ENCODE measurements at places on chromosomes 6 and 20.
A peak's percentile ranks its signal among the peaks of the same experiment; 100 is the strongest.

DNA sequence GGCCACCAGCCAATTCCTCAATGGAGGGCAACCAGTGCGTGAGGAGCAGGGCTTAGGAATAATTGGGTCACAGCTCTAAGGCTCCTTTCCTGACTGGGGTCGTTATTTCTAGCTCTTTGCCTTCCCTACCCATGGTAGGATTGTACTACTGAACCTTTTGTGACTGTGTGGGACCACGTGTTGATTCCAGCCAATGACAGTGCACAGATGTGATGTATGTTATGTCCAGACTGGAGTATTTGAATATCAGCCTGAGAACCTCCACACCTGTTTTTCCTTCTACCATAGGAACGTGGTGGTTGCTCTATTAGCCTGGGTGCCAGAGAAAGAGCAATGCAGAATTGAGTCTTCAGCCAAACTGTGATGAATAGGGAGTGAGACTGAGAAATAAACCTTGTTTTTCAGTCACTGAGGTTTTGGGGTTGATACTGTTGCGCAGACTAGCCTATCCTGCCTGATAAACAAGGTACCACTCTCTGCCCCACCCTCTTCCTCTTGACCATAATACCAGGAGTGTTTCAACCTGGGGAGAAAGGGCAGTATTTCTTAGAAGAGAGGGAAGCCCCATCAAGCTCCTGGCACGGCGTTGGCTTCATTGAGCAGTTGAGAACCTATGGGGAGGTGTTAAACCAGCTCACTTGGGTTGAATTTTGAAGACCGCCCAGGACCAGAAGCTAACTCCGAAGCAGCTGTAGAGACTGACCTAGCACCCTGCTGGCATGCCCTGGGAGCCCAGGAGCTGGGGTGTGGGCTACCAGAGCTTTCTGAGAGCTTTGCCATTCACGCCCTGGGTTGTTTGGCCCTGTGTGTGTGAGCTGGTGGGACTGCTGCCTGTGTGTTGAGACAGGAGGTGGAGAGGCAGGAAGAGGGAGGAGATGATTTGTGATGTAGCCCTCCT is 105.5 kb upstream of the BACH2 start:
- DNase-seq = no peak

- no peak for DNase-seq
These were observed 35.9 kb upstream of the LTV1 start for GRCh38 chr6:143807103-143807772.

GRCh38 chr6:102670735-102671134 is 1277.2 kb downstream of the GRIK2 start:
- DNase-seq = no peak

- no peak for DNase-seq
These were observed 125.3 kb upstream of the EXOC2 start for GRCh38 chr6:818196-818595.

- DNase-seq = no peak
These were observed 552 bp upstream of the DEF6 start for GRCh38 chr6:35296931-35297600.

DNA sequence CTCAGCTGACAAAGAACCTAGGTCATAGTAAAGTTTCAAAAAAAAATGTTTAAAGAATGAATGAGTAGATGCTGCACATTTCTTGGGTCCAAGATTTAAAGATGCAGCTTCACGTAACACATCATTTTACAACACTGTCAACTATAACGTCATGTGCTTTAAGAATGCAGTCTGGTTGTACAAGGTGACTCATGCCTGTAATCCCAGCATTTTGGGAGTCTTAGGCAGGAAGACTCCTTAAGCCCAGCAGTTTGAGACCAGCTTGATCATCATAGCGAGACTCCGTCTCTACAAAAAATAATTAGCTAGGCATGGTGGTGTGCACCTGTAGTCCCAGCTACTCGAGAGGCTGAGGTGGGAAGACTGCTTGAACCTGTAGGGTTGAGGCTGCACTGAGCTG is 21.9 kb downstream of the SLC17A5 start:
- no peak for DNase-seq

- no peak for DNase-seq
These were observed 79.1 kb downstream of the UTRN start for GRCh38 chr6:144364208-144364720.

GRCh38 chr6:16527691-16528090 is 233.6 kb downstream of the ATXN1 start:
- DNase-seq = no peak

- DNase-seq = no peak
These were observed 157.9 kb upstream of the MARCKS start for GRCh38 chr6:113699239-113699638.

- DNase-seq = no peak
These were observed 281.8 kb upstream of the PLCB4 start for GRCh38 chr20:8787090-8787489.

GRCh38 chr6:90183587-90184333 is 112.9 kb downstream of the BACH2 start:
- DNase-seq = no peak

GRCh38 chr20:16761305-16761829 is 13.2 kb downstream of the OTOR start:
- no peak for DNase-seq

DNA sequence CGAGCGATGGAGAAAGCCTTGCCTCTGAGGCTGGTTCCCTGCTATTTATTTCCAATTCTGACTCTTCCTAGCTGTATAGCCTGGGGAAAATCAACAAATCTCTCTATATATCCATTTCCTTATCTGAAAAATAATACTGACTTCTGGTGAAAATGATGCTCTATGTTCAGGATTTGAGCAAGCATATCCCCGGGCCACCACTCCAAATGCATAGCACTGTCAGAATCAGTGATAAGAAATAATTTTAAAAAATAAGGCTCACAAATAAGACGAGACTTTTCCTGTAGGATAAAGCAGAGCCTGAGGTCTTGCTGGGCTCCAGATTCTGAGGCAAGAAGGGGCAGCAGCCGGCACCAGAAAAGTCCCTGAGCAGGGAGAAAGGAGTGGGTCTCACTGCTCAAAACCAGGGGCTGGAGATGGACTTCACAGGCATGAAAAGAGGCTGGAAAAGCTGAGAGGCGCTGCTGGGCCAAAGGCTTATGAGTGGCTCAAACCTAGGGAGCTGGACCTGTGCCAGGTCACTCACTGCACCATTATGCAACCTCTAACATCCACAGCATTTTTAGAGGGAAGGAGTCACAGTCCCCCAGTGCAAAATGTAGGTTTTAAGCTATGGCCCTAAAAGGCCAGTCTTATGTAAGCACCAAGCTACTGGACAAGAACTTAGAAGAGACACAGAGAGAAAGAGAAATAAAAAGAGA is 48.1 kb upstream of the SLC17A4 start:
- no peak for DNase-seq

GRCh38 chr6:148907573-148907972 is 160.7 kb downstream of the UST start:
- no peak for DNase-seq

- DNase-seq = no peak
These were observed 22.6 kb downstream of the BPIFB1 start for GRCh38 chr20:33305589-33306057.

DNA sequence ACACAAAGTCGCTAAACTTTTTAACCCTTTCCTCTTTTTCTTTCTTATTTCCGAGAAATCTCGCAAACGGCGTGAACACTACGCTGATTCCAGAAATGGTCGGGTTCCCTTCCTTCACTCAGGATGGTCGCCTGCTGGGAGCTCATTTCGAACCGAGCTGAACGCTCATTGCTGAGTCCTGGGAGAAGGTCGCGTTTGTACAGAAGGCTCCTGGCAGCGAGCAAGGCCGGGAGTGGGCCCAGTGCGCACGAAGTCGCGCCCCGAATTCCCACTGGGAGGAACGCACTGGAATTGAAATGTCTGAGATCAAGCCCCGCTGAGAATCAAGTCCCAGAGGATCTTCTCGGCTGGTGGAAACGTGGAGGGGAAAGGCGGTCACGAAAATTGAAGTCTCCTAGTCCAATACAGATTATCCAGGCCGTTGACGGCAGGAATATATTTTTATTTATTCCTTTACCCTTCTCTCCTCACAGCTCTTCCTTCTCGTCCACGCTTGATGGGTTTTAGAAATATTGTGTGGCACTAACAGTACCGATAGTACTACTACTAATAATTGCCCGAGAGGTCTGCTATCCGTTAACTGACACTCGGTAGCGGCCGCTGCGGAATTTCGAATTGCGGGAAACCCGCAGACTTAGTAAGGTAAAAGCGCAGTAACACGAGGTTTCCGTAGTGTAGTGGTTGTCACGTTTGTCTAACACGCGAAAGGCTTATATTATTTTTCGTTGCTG is 207.2 kb upstream of the ZNF184 start:
- no peak for DNase-seq

DNA sequence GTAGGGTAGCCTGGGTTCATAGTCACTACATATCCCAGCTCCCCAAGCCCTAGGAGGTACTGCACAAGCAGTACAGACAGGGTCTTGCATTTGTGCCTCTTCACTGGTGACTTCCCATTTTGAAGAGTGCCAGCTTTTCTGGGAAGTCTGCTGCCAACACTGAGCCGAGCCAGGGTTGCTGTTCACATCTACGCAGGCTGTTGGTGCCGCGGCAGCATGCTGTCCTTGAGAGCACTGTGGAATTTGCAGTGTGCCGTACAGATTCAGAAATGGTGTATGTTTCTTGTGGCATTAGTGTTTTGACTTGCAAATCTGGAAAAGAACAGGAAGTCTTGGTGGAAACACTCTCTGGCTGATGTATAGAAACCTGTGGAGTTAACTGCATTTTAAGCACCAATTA is 67.5 kb downstream of the JARID2 start:
- no peak for DNase-seq

GRCh38 chr20:63432577-63433325 is 39.7 kb downstream of the KCNQ2 start:
- DNase-seq = no peak

GRCh38 chr20:35472209-35472608 is 16.8 kb downstream of the CEP250 start:
- no peak for DNase-seq

- DNase-seq = no peak
These were observed 43.2 kb upstream of the FNDC1 start for GRCh38 chr6:159125951-159126352.

- peak; percentile 49 for DNase-seq
These were observed 26.6 kb downstream of the CNBD2 start for GRCh38 chr20:35994994-35995453.

DNA sequence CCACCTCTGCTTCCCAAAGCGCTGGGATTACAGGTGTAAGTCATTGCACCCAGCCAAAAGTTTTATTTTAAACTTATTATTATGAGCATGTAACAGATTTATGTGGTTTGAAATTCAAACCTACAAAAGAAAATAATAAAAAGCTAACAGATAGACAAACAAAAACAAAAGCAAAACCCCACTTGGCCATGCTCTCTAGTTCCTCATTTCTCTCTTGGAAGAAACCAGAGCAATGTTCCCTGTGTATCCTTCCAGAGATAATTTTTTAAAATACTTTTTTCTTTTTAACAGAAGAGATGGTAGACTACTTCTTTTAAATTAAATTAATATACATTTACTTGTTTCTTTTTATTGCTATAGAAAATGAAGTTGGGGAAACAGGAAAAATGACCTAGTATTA is 28.0 kb upstream of the SLC17A3 start:
- no peak for DNase-seq

DNA sequence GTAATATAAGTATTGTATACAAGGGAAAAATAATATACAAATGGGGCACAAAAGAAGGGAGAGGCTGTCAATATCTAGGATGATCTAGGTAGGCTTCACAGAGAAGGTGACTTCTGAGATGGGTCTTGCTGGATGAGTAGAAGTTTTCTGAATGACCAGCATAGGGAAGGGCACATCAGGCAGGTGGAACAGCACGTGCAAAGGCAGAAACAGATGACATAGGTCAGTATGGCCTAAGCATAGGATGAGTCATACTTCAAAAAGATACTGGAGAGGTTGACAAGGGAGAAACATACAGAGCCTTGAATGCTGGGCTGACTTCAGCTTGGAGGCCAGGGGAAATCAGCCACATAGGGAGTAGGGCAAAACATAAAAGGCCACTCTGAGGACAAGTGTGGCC is 31.9 kb upstream of the SIRPA start:
- no peak for DNase-seq

All from NCI-H2081 treated with DMSO at 0.1 percent for 48 hours (cell line).